ENCODE measurements at places on chromosomes 6 and 20.

DNA sequence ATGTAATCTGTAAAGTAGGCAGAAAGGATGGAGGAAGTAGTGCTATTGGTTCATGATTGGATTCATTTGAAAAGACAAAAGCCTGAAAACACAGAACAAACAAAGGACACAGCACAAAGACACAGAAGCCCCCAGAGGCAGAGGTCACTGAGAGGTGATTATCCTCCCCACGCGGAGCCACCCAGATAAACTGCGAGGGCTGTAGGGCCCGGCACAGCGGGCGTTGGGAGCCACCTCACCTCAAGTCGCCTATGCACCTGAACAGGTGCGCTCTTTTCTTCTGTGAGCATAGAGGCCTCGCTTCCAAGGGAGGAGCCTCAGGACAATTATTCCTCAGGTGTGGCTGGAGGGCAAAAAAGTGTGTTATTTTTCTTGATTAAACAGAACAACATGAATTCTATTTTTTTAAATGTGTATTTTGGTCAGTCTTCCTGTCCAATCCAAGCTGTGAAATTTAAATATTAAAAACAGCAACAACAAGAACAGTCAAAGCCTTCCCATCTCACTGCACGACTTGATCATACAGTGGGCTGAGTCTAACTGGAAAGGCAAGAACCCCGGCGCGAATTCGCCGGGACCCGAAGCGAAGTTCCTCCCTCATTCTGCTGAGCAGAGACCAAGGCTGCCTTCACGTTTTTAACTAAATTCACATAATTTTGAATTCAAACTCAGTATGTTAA lies 205.3 kb downstream of the THBS2 start:
- no peak for DNase-seq

GRCh38 chr20:50904067-50904570 lies 27.1 kb downstream of the ADNP start:
- no peak for DNase-seq

- DNase-seq: peak; percentile 63
Observed at GRCh38 chr6:161373905-161374451, 100.1 kb upstream of the AGPAT4 start.

DNA sequence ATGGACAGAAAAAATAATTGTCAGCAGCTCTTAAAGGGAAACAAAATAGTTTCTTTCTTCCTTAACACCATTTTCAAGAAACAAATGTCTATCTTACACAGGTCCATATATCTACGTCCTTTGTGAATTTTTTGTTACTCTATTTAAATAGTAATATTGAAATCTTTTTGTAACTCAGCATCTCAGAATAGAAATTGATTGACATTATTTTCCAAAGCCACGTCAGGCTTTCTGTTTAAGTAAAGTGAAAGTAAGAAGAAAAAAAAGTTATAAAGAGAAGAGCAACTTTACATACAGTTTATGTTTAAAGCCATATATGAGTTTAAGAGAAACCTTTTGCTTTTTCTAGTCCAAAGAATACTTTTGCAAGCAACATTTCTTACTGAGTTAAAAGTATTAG lies 402.9 kb upstream of the SOX4 start:
- no peak for DNase-seq

DNA sequence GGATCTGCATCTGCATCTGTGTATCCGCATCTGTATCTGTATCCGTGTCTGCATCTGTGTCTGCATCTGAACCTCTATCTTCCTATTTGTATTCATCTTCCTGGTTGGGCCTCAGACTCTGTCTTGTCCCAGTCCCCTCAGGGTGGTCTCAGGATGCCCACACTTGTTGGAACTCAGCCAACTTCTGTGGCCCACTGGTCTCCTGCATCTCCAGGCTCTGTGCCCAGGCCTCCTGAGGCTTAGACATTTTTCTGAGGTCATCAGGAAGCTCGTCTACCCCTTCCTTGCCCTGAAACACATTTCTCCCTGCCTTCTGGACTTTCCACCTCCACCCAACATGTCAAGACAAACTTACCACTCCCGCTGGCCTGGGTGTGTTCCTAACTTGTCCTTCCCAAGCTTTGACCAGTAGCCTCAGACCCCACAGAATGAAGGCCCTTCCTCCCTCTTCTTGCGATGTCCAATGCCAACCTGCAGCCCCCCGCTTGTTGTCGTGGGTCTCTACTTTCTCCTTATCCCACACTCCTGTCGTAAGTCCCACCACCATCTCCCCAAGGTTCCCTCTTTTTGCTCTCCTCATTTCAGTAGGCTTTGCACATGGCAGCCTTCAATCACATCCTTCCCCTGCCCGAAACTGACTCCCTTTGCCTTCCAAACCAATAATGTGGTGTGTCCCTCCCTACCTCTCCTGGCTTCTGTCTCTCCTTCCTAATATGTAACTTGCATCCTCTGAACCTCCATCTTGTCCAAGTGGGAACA lies 176.5 kb downstream of the DLL1 start:
- no peak for DNase-seq

- DNase-seq: no peak
Observed at GRCh38 chr20:36676701-36677421, 30.9 kb upstream of the SLA2 start.

DNA sequence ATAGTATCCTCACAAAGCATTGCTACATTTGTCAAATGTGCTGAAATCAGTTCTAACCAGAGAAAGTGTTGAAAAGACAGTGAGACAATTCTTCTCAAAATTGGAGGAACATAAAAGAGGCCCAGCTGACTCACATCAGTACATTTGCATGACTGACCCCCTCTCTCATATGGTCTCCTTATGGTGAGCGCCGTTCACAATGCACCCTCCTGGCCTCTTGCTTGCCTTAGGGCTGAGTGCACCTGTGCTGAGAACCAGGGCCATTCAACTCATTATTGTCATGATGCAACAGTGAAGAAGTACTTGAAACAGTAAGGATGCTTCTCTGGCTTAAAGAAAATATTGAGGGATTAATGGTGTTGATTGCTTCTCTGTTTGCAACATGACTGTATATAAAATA lies 375.2 kb upstream of the AGPAT4 start:
- DNase-seq: no peak

DNA sequence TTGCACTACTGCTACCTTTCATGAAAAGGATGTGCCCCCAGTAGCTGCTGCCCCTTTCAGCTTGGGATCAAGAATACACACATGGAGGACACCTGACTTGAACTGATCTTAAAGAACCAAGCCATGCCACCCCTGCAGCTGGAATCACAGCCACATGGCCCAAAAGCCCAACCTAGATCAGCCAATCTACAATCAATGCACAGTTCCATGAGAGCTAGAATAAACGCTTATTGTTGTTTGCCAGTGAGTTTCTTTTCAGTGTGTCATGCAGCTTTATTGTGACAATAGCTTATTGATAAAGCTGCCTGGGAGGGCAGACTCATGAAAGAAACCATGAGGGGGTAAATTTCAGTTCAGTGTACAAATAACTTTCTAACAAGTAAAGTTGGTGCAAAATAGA lies 397.7 kb downstream of the PTPRT start:
- no peak for DNase-seq

All from kidney tubule cell (primary cell).